Peyer's patch (tissue), 4 donors: ENCODE measurements at places on chromosomes 3 and 15. TPM values are rescaled to one million over a fixed set of nuclear protein-coding genes. Genes with fewer than 3 reads are reported as not detected.

DNA sequence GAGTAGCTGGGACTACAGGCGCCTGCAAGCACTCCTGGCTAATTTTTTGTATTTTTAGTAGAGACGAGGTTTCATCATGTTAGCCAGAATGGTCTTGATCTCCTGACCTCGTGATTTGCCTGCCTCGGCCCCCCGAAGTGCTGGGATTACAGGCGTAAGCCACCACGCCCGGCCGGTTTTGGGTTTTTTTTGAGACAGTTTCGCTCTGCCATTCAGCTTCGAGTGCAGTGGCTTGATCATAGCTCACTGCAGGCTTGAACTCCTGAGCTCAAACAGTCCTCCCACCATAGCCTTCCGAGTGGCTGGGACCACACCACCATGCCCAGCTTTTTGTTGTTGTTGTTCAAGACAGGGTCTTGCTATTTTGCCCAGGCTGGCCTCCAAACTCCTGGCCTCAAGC, 16.0 kb upstream of the SCAP start:
- H3K27ac ChIP-seq: no peak overlapping the region
- no peak for DNase-seq
- no peaks in the 10 kb centered on the region for H3K4me1 ChIP-seq

- no peak for DNase-seq
- H3K36me3 ChIP-seq: no peaks in the 10 kb centered on the region
- H3K27ac ChIP-seq: no peak overlapping the region
- H3K4me1 ChIP-seq: no peaks in the 10 kb centered on the region
- no peaks in the 10 kb centered on the region for H3K27me3 ChIP-seq
- no peak overlapping the region for H3K4me3 ChIP-seq
These were observed 66.5 kb upstream of the SNTN start for GRCh38 chr3:63585927-63586326.

GRCh38 chr3:174295306-174296092, 563.6 kb upstream of the NAALADL2 start:
- DNase-seq: no peak
- H3K27ac ChIP-seq: no peak overlapping the region
- no peaks in the 10 kb centered on the region for H3K36me3 ChIP-seq
- no peaks in the 10 kb centered on the region for H3K4me1 ChIP-seq
- no peak overlapping the region for H3K4me3 ChIP-seq
- H3K27me3 ChIP-seq: no peaks in the 10 kb centered on the region

DNA sequence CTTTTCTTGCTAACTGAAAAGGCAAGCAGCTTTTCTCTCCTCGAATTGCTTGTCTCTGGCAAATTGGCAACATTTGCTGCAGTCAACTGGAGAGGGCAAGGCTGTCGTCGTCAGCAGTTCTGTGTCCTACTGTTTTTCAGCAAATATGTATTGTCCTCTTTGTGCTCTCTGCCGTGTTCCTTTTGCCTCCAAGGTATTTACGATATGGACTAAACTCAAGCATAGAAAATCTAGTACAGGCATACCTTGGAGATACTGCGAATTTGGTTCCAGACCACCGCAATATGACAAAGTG, 558 bp upstream of the SLC30A4 start:
- peaks cover 21% of the 10 kb centered on the region for H3K4me1 ChIP-seq
- no peak for DNase-seq

DNA sequence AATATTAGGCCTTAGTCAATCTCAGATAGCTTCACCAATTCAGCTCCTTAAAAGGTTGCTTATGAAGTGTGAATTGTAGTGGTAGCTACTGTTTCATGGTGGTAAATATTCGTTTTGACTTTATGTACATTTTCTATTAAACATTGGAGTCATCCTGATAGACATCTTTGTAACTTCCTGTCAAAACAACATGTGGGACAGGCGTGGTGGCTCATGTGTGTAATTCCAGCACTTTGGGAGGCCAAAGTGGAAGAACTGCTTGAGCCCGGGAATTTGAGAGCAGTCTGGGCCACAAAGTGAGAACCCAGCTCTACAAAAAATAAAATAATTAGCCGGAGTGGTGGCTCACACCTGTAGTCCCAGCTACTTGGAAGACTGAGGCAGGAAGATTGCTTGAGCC, 2.0 kb upstream of the TRIM59 start:
- H3K4me1 ChIP-seq: no peaks in the 10 kb centered on the region
- no peaks in the 10 kb centered on the region for H3K36me3 ChIP-seq
- no peak for DNase-seq
- H3K27me3 ChIP-seq: no peaks in the 10 kb centered on the region
- H3K4me3 ChIP-seq: no peak overlapping the region

- DNase-seq: no peak
- H3K27ac ChIP-seq: no peak overlapping the region
- H3K4me1 ChIP-seq: no peaks in the 10 kb centered on the region
- H3K27me3 ChIP-seq: no peaks in the 10 kb centered on the region
- no peaks in the 10 kb centered on the region for H3K36me3 ChIP-seq
These were observed 135.3 kb downstream of the RPL22L1 start for GRCh38 chr3:170734735-170735065.

DNA sequence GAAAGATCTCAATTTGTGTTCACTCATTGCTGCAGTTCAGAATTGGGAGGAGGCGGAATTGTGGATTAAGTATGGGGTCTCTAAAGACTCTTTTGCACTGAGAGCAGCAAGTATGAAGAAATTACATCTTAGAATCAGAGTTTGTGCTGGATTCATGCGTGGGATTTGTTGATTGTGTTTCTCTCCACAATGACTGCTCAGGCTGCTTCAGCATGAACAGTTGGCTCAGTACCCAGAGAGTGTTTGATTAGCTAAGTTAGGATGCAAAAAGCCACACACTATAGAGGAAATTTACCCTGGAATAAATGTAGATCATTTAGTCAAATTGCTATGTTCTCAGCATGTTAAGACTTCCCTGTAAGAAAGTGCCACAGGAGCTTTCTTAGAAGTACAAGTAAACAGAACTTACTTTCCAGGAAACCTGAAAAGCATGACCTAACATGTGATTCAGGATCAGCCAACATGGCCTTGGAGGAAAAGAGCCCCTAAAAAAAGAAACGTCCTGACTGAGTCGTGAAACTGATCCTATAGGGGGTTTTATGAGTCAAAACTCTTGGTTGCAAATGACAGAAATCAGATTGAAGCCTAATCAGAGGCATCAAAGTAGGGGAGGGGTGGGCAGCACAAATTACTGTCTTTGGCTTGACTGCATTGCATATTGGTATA, 32.6 kb downstream of the HHLA2 start:
- H3K36me3 ChIP-seq: no peaks in the 10 kb centered on the region
- no peak overlapping the region for H3K27ac ChIP-seq
- H3K4me3 ChIP-seq: no peak overlapping the region
- H3K27me3 ChIP-seq: no peaks in the 10 kb centered on the region
- no peaks in the 10 kb centered on the region for H3K4me1 ChIP-seq
- no peak for DNase-seq

Gene TUSC7
- not detected for total RNA-seq

- no peaks in the 10 kb centered on the region for H3K4me1 ChIP-seq
- DNase-seq: no peak
- no peak overlapping the region for H3K4me3 ChIP-seq
- no peaks in the 10 kb centered on the region for H3K36me3 ChIP-seq
These were observed 40.8 kb downstream of the ITGA11 start for GRCh38 chr15:68391121-68391520.

- no peak overlapping the region for H3K4me3 ChIP-seq
- H3K27ac ChIP-seq: no peak overlapping the region
These were observed 1.4 kb downstream of the FAM227B start for GRCh38 chr15:49619226-49619625.

DNA sequence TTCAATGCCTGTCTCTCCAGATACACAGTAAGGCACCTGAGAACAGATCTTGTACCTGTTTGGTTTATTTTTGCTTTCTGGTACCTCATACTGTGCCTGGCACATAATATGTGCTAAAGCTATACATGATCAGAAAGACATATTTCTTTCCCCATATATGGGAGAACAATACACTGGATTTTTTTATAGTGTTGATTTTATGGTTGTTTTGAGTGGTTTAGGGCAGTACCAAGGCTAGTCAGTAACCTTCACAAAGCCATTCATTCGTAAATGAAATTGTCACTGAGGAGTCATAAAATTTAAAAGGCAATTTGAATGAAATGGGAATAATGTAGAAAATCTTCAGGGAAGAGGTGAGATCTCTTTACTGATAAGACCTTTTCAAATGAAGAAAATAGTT, 810.2 kb downstream of the TUSC7 start:
- no peaks in the 10 kb centered on the region for H3K36me3 ChIP-seq
- no peak overlapping the region for H3K27ac ChIP-seq
- H3K27me3 ChIP-seq: no peaks in the 10 kb centered on the region

DNA sequence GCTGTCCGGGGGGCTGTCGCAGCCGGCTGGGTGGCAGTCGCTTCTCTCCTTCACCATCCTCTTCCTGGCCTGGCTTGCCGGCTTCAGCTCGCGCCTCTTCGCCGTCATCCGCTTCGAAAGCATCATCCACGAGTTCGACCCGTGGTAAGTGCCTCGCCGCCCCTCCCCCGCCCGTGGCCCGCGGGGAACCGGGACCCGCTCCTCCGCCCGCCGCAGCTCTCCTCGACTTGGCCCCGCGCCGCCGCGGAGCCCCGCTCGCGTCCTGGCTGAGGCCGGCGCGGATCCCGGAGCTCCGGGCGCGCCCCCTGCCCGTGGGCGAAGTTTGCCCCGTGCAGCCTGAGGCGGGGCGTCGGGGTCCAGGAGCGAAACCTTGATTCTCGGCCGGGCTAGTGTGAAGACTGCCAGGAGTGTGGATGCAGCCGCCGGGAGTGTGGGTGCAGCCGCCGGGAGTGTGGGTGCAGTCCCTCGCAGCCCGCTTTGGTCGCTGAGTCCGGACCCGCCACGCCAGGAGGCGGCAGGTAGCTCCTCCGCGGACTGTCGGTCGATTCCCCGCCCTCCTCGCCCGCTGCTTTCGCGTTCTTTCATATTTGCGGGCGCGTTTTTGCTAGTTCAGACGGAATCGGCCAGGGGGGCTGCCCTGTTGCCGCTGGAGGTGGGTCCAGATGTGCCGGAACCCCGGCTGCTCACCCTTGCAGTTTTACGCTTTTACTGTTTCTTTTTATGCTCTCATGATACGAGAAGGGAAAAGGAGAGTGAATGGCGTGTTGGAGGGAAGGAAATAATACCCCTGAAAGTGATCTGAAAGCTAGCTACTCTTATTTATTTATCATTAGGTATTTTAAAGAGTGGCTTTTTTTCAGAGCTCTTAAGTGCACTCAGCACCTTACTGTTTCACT, 692 bp downstream of the STT3B start:
- DNase-seq: peak; percentile 53
- peaks cover 39% of the 10 kb centered on the region for H3K4me1 ChIP-seq
- peak overlapping the region; percentile 99 for H3K27ac ChIP-seq
- H3K4me3 ChIP-seq: peak overlapping the region; percentile 93

DNA sequence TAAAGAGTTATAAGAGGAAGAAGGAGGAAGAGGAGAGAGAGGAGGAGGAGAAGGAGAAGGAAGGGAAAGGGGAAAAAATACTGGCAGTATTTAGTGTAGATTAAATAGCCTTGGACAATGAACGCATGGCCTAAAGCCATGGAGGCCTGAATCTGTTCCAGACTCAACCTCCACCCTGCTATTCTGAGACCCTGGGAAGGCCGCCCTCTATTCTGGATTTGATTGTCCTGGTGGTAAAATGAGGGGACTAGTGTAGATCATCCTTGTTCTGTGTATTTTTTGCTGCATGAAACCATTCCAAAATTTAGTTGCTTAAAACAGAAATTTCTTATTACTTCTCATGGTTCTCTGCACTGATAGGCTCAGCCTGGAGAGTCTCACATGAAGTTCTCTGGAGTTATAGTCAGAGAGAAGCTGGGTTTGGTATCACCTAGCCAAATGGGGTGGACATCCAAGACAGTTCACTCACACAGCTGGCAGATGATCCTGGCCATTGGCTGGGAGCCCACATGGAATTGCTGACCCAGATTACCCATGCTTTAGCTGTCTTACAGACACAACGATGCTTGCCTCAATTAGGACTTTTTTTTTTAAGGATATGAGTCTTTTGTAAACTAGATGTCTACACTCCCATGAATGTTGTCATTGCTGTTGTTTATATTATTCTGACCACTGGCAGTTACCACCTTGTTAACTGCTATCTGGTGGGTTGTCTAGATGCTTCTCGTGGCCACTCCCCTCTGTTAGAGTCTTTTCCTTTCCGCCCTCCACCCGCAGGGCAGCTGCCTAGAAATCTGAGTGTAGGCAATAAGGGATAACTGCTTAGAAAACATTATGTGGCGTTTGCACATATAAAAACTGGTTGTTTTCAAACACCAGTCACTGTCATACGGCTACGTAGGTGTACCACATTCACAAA, 149.9 kb downstream of the SST start:
- H3K27ac ChIP-seq: no peak overlapping the region
- H3K4me1 ChIP-seq: no peaks in the 10 kb centered on the region
- H3K4me3 ChIP-seq: no peak overlapping the region
- no peaks in the 10 kb centered on the region for H3K36me3 ChIP-seq

GRCh38 chr15:28913171-28913765, 27.5 kb downstream of the APBA2 start:
- no peak overlapping the region for H3K4me3 ChIP-seq
- no peak overlapping the region for H3K27ac ChIP-seq
- no peaks in the 10 kb centered on the region for H3K4me1 ChIP-seq
- H3K27me3 ChIP-seq: no peaks in the 10 kb centered on the region
- DNase-seq: no peak
- H3K36me3 ChIP-seq: no peaks in the 10 kb centered on the region

DNA sequence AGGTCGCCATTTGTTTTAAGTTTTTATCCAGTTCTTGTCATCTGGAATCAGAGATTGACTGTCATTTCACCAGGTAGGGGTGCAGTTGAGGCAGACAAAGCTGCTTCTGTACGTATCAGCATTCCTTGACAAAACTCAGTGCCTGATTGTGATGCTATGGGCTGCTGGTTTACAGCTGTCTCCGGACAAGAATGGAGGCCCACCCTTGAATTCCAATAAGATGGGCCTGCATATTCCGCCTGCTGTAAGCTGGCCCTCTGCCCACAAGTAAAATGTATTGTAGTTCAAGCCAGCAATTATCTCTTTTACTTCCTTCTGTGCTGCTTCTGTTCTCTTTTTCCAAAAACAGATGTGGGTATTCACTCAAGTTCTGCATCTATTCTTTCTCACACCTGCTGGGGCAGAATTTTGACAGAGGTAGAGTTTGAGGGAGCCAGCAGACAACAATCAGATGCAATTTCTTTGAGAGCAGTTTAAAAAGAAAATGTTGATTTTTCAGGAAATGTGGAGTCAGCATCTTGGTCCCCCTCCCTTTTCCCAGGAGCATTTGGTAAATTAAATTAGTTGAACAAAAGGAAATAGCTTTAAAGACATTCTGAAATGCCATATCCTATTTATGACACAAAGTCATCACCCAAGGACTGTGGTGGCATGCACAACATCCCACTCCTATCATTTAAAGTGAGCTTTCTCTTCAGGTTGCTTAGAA, 53.5 kb downstream of the IQCH start:
- H3K36me3 ChIP-seq: no peaks in the 10 kb centered on the region
- H3K27ac ChIP-seq: no peak overlapping the region
- no peaks in the 10 kb centered on the region for H3K4me1 ChIP-seq
- H3K27me3 ChIP-seq: no peaks in the 10 kb centered on the region
- no peak overlapping the region for H3K4me3 ChIP-seq

GRCh38 chr3:64047787-64048186, 24.5 kb upstream of the PSMD6 start:
- no peaks in the 10 kb centered on the region for H3K36me3 ChIP-seq
- H3K4me3 ChIP-seq: no peak overlapping the region
- DNase-seq: no peak
- H3K4me1 ChIP-seq: no peaks in the 10 kb centered on the region
- H3K27me3 ChIP-seq: no peaks in the 10 kb centered on the region

GRCh38 chr3:179268400-179269051, 17.6 kb upstream of the KCNMB3 start:
- no peaks in the 10 kb centered on the region for H3K27me3 ChIP-seq
- H3K4me3 ChIP-seq: no peak overlapping the region
- no peaks in the 10 kb centered on the region for H3K36me3 ChIP-seq
- H3K27ac ChIP-seq: no peak overlapping the region
- no peak for DNase-seq
- no peaks in the 10 kb centered on the region for H3K4me1 ChIP-seq
